ENCODE measurements at places on chromosomes 7 and 10. TPM values are rescaled to one million over a fixed set of nuclear protein-coding genes. Genes with fewer than 3 reads are reported as not detected.

The CNNM1 gene
- 0.19 TPM for total RNA-seq

The C10orf67 gene
- total RNA-seq = 0.36 TPM

The GNAT3 gene
- total RNA-seq = not detected

- peak; percentile 31 for DNase-seq
These were observed 89.4 kb downstream of the INPP5A start for GRCh38 chr10:132626761-132627665.

- no peak for DNase-seq
These were observed 16.1 kb downstream of the TBATA start for GRCh38 chr10:70769121-70769520.

DNA sequence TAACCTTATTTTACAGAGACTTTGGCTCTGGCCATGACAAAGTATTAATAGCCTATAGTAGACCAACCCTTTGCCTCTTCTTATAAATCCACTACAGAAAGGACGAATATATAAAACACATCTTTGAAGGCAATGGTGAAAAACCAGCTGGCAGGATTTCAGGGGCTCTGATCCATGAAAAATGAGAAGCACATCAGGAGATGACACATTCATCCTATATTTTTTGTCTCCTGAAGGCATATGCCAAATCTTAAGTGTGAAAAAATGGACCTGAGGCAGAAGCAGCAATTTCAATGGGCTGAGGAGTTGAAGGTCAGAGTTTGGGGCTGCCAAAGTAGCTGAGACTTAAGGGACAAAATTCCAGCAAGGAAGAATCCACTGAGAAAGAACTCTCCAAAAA, 14.4 kb downstream of the RNF216 start:
- DNase-seq = no peak

- DNase-seq = no peak
These were observed 100.9 kb upstream of the YAE1 start for GRCh38 chr7:39465055-39465929.

Measured in left ventricle myocardium inferior (tissue), 1 donor.